ENCODE measurements at places on chromosomes 13 and 19.
A peak's percentile ranks its signal among the peaks of the same experiment; 100 is the strongest.

DNA sequence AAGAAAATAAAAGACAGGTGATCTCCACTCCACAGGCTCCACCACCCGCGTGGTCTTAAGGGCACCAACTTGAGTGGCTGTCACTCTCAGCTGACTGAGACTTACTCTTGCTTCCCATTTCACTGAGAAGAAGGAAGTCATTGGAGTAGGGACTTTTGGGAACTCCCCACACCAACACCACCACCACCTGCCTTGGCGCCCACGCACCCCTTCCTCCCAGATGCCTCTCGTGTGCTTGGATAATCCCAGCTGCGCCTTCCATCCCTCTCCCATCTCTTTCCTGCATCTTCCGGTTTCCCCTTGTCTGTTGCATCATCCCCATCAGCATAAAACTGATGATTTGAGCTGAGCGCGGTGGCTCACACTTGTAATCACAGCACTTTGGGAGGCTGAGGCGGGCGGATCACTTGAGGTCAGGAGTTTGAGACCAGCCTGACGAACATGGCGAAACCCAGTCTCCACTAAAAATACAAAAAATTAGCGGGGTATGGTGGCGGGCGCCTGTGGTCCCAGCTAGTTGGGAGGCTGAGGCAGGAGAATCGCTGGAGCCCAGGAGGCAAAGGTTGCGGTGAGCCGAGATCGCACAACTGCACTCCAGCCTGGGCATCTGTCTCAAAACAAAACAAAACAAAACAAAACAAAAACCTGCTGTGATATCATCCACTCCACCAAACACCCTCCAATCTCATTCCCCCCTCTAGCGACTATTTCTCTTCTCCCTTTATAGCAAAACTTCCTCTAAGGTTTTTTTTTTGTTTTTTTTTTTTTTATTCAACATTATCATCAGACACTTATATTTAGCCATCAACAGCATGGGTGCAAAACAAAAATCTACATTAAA, 25.5 kb downstream of the AP2S1 start:
- DNase-seq: peak; percentile 49

DNA sequence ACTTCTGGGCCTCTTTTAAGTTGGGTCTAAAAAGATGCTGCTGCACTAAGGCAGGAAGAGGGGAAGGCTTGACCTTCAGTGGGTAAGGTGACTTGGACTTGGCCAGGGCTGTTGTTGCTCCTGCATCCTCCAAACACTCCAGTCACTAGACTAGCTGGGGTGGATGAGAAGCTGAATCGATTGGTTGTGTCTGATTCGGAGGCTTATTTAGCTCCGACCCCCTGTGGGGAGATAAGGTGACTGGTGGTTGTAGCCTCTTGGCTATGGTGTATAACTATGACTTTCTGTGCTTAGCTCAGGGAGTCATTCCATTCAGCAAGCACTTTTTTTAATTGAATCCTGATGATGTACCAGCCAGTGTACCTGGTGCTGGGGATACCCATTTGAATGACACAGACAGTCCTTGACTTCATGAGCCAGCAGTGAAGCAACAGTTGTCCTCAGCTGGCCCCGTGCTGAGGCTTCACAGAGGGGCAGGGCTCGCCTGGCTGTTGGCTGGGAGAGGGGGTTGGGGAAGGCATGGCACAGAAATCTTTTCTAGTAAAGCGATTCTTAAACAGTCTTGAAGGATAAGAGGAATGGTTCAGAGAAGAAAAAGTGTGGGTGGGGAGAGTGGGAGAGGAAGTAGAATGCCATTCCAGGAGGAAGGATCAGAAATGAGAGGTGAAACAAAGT, 9.9 kb downstream of the PCDH8 start:
- DNase-seq: no peak

DNA sequence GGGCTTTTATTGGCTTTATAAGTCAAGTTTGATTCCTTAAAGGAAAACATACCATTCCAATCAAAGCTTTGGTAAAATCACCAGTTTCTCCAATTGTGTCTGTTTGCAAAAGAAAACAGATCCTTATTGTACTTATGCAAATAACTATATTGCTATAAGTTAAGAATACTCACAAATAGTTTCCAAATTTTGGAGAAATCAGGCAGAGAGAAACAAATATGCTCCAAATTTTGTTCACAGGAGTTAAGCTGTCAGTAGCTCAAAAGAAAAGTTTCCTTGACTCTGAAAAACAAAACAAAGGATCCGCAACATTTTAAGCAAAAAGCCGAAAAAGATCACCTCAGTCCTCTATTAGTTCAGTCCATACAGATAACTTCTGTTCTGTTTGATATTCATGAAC, 19.2 kb upstream of the IGFL4 start:
- no peak for DNase-seq

GRCh38 chr13:95745752-95746151, 68.8 kb downstream of the DNAJC3 start:
- peak; percentile 16 for DNase-seq

DNA sequence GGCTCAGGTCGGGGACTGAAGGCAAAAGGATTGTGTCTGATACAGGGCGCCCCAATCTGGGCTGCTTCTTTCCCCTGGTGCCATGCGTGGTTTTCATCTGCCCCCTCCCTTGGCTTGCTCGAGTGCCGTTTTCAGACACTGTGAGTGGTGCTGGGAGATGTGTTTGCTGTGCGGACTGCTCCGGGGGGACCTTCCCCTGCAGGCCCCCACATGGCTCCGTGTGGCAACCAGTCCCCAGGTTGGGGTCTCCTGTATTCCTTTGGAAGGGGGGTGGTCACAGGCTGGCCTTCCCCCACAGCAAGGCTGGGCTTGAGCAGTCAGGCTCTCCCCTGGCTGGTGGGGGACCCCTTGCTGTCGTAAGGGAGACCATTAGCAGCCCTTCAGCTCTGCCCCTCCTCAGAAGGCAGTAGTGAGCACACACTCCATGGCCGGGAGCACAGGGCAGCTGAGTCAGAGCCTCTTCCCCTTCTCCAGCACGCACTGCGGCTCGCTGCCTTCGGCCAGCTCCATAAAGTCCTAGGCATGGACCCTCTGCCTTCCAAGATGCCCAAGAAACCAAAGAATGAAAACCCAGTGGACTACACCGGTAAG, 20.6 kb upstream of the QTRT1 start:
- no peak for DNase-seq

GRCh38 chr13:91762957-91763356, 364.5 kb downstream of the GPC5 start:
- no peak for DNase-seq

- DNase-seq: peak; percentile 66
Observed at GRCh38 chr19:52748336-52748950, 13.6 kb upstream of the ZNF611 start.

DNA sequence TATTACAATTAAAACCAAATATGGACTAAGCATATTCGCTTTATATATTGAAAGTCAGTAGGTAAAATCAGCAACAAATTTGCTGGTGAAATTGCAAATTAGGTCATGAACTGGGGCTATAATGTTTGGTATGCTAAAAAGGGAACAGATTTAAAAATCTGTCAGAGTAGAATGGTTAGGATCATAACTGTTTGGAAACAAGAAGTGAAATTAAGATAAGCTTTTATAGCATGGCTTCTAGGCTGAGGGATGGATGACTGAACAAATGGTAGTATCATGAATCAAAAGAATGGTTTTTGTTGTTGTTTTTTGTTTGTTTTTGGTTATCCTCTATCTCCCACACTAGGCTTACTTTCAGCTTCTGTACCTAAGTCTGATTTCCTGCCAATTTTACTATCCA, 1090.4 kb downstream of the PCDH9 start:
- DNase-seq: no peak

DNA sequence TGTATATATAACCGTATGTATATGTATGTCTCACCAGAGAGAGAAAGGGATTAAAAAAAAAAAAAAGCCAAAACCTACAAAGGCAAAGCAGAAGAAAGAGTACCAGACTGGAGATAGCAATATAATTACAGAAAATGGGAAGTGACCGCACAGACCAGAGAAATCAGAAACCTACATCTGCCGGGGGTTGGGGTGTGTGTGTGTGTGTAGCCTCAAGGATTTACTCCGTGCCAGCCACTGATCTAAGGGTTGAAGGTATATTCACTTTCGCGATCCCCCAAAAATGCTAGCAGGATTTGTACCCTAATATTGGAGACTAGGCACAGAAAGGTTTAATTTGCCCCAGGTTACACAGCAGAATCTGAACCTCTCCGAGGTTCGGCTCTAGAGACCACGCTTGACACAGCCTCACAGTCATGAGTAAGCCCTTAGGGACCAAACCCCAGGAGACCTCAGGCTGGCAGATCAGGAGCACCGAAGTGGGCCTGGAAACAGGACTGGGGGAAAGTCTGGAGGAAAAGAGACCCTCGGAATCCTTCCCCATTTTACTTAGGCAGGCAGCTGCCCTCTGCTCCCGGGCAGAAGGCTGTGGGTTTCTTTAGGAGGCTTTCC, 14.8 kb downstream of the ARL11 start:
- DNase-seq: peak; percentile 81

DNA sequence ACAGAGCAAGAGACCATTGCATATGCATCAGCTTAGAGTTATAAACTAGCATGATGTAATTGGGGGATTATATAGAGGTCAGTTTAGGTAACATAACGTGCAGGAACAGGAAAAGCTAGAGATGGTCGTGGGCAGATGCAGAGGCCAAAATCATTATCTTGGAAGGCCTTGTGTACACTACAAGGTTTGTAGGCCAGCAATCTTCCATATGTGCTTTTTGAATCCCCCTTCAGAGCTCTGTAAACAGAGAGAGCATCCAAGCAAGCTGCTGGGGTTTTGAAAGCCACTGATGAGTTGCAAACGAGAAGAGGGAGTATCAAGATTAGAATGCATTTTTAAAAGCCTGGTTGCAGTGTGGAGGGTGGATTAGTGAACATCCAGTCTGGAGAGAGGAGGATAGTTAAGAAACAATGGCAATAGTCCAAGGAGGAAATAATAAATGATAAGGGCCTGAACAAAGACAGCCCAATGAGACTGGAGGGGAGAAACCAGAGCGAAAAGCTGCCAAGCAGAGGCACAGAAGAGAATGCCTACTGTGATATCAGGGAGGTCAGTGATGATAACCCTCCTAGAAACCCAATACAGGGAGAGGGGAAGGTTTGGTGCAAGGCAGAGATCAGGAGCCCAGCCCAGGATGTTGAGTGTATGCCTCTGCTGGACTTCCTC, 109.6 kb downstream of the ZAR1L start:
- peak; percentile 77 for DNase-seq

- no peak for DNase-seq
Observed at GRCh38 chr13:85137516-85137915, 661.7 kb downstream of the SLITRK6 start.

- DNase-seq: no peak
Observed at GRCh38 chr13:99894840-99895443, 76.6 kb downstream of the ZIC5 start.

DNA sequence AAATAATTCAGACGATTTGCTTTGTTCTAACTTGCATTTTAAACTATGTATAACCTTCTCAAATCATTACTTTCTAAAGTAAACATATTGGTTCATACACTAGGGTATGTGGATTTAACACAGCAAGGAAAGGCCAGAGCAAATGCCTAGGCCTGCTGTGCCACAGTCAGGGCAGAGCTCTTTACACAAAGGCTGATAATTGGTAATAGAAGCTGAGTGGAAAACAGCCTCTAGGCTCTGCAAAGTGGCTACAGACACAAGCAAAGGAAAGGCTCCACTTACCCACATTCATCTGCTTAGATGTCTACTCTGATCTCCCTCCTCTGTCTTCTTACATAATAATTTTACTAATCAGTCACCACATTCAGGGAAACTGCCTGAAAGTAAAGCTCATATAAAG, 382.9 kb downstream of the OLFM4 start:
- DNase-seq: no peak
